ENCODE measurements at places on chromosomes 5 and 9.

DNA sequence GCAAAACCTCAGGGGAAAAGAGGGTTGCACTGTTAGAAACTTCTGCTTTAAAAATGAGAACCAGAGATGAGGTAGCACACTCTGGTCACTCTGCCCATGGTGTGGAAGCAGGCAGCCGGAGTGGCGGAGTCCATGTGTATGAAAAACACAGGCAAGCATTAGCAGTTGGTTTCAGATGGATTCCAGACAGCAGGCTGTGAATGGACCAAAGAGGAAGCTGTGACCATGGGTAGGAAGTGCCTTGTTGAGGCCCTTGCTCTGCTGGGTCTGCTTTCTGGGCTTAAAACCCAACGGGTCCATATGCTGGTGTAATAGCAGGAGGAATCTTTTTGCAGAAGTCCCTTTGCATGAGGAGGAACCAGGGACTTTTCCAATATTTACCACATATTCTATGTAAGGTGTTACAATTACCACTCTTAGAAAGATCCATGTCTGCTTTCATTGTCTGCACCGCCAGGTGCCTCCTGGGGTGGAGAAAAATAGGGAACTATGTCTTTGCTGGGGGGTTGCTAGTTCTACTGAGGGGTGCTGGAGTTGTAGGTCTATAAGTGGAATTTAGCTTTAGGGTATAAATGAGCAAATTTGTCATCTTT lies 77.0 kb downstream of the ANKRD55 start:
- no peak for DNase-seq

GRCh38 chr9:114732823-114733222 lies 50.8 kb upstream of the TEX48 start:
- DNase-seq, result no peak

- no peak for DNase-seq
Measured at GRCh38 chr5:167402671-167403070, 888.8 kb upstream of the WWC1 start.

GRCh38 chr9:83623679-83624076 lies 735 bp downstream of the IDNK start:
- no peak for DNase-seq

GRCh38 chr9:132487351-132487791 lies 77.4 kb downstream of the CFAP77 start:
- no peak for DNase-seq

Measured in stimulated activated CD4-positive, alpha-beta T cell treated with anti-CD3 and anti-CD28 coated beads, Interleukin-1b, Interleukin-23, amount 100 ng/mL, for 4 hours (primary cell).